ENCODE measurements at places on chromosomes 12 and 14. TPM values are rescaled to one million over a fixed set of nuclear protein-coding genes. Genes with fewer than 3 reads are reported as not detected.

Gene OTOGL
- total RNA-seq: 0.14 TPM

Gene LRRC43
- total RNA-seq: 2.5 TPM

Gene NFYB
- 14.3 TPM for total RNA-seq

Gene TAS2R42
- total RNA-seq: not detected

Gene LRRC10
- total RNA-seq: not detected

Gene LRP1-AS
- not detected for total RNA-seq

Gene KRT74
- total RNA-seq: not detected

DNA sequence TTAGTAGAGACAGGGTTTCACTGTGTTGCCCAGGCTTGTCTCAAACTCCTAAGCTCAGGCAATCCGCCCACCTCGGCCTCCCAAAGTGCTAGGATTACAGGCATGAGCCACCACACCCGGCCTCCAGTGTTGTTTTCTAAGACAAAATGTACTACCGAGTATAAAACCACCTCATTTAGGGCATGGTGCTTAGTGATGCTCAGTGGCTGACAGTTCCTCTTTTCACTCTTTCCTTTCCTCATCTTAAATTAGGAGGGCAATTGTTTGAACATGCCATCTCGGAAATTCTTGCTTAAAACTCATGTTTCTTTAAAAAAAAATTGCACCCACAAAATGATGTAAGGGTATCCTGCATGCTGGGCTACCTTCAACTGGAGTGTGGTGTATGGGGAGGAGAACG, 89.0 kb downstream of the RFX4 start:
- DNase-seq: no peak

GRCh38 chr12:108418164-108418890, 79.2 kb upstream of the CMKLR1 start:
- DNase-seq: no peak

DNA sequence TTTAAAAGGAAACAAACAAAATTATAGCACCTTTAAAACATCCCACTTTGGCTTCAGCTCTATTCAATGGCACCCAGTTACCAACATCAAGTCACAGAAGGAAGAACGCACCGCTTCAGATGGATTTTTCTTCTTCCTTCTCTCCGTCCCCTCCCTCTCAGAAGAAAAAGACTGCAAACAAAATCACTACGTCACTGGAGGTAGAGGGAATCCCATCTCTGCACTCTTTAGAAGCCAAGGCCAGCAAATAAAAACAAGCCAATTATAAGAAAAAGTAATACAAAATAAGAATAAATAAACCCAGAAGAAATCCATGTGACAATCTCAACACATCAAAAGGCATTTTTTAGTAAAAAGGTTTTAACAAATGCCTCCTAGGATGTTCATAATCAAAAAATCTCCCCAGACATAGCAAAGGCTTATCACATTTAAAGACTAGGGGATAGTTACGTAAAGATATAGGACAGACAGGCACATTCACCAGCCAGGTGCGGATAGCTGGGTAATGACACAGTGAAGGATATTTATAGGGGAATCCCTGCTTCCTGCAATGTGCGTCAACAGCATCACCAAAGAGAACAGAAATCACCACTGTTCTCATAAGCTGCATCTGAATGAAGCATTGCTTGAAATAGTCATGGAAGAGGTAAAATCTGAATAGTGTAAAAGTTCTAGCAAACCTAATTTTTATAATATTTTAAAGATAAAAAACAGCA, 89.4 kb downstream of the R3HDM2 start:
- DNase-seq: no peak

DNA sequence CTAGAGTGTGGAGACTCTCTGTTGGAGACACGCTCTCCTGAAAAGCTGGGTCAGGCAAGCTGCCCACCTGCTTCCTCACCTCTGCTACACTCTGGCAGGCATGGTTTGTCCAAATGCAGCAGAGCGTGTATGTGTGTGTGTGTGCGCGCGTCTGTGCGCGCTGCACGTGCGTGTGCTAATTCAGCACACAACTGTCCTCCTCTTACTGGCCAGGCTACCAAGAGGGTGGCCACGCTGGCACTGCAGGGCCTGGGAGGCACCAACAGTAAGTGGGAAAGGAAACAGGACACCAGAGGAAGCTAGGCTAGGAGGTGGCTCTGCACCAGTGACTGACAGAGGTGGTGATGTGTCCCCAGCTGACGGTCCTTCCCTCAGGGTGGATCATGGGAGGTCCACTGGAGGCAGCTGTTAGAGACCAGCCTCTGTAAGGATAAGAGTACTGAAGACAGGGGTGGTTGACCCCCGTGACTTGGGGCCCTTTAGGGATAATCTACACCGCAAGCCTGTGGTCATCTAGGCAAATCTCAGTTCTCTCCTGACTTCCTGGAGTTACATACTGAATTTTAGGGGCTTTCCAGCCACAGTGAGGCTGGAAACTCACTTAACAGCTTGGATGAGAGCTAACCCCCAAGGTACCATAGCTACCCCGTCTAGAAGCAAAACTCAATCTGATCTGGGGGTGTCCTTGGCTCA, 15.6 kb upstream of the TFCP2 start:
- DNase-seq: no peak

- peak; percentile 23 for DNase-seq
These were observed 104.9 kb downstream of the PDZRN4 start for GRCh38 chr12:41293011-41293410.

- DNase-seq: no peak
These were observed 18.0 kb downstream of the MAP1LC3B2 start for GRCh38 chr12:116577154-116577561.

DNA sequence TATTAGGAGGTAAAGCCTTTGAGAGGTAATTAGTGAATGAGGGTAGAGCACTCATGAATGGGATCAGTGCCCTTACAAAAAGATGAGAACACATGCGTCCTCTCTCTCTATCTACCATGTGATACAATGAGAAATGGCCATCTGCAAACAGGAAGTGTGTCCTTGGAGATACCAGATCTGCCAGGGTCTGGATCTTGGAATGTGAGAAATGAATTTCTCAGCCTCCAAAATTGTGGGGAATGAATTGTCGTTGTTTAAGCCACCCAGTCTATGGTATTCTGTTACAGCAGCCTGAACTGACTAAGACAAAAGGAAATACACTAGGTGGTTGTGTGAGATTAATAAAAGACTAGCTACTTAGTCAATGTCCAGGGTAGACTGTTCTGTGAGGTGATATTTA, 366.6 kb downstream of the NELL2 start:
- no peak for DNase-seq

DNA sequence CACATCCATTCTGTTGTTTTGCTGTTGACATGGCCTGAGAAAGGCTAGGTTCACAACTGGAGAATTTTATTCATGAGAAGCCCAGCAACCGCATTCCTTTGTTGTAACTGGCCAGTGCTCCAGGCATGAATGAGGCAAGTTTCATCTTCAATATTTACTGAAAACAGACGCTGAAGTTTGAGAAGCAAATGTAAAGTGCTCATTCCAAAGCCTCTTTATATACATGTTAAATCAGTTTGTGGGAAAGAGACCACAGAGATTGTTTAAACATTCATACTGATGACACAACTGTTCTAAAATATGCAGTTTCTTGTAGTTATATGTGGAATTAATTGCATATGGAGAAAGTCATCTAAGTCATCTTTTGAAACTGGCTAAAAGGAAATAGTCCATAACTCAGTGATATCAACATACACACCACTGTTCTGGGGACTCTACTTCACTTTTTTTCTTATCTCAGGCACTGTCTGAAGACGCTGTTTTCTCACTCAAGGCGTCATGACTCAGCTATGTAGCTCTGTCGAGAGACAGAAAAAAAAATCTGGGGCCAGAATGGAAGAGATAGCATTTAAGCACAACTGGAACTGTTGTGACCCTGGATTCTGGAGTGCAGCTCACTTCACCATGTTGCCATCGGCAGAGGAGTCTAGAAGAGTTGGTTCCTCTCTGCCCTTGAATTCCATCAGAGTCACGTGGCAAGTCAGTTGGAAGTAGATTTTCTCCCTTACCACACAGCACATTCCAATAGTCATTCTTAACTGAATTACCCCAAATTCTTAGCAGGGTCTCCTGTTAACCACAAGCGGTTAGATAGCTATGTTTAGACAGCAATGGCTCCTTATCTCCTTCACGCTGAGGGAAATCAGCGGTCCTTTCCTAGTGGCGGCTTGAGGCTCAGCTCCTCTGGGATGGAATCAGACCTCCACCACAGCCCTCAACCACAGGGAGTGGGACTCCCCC, 258.4 kb upstream of the HMGA2 start:
- no peak for DNase-seq
